Mucosa of gallbladder (tissue), 1 donor: ENCODE measurements at places on chromosomes 2 and 18.

DNA sequence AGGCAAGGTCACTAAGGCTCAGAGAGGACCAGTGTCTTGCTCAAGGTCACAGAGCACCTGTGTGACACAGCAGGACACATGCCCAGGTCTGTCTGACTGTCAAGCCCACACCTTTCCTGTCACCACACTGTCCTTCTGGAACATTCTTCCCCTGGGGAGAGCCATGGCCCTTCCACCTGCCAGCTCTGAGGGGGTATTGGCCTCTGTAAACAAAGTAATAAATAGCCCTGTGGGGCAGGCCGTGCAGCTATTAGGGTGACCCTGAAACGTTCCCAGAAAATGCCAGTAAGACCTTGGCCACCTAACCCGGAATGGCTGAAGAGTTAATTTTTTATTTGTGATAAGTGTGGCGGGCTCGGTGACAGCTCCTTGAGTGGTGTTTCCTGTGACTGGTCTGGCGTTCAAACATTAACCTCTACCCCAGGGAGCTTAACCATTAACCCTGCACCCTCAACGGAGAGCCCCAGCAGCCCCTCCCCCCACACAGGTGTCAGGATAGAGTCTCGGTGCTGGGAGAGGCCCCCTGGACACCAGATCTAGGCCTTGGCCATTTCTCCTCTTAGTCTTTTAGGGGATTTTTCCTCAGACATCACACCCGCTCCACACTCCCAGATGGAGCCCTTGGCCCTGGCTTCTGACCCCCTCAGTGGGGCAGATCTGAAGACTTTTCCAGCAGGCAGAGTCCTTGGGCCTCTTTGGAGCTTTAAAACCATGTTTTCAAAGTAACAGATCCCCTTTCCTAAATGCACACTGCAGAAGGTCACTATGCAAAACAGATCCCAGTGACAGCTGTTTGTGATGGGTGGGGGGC is 36.6 kb downstream of the SCTR start:
- DNase-seq = peak; percentile 85

DNA sequence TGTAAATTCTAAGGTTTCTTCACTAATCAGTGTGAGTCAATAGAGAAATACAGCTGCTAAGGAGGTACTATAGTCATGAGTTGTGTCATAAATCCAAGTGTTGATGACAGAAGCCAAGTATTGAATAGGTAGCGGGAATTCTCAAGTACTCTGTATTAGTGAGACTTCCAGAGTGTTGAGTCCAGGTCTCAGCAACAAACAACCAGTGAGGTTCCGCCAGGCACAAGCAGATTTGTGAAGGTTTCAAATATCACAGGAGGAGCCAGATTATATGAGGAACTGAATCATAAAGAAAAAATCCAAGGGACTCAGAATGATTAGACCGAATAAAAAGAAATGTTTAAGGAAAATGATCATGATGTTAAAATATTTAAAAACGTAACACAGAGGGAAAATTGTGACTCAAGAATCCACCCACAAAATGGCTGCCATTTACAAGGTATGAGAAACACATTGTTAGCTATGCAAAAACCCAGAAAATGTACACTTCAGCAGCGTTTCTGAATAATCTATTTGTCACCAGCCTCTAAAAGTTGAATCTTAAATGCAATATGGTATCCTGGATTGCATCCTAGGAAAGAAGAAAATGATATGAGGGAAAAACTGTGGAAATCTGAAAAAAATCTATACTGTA is 27.3 kb upstream of the EVA1A start:
- no peak for DNase-seq

DNA sequence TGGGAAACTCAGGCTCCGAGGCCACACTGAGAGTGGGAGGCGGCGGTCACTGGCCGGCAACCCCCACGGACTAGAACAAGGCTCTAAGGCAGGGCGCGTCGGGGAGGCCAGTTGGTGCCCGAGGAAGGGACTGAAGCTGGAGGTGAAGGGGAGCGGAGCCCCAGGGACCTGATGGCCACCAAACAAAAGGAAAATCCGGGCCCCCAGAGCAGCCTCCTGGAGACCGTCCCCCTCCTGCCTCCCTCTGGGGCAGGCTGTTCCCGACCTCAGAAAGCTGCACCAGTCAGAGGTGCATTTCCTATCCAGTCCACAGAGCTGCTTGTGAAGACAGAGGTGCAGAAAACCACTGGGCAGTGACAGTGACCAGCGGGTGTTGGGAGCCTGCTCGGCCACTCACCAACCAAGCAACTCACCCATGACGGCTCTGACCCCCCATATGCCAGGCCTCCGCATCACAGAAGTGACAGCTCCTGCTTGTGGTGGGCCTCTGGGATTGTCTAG is 172.7 kb downstream of the TWIST2 start:
- no peak for DNase-seq

DNA sequence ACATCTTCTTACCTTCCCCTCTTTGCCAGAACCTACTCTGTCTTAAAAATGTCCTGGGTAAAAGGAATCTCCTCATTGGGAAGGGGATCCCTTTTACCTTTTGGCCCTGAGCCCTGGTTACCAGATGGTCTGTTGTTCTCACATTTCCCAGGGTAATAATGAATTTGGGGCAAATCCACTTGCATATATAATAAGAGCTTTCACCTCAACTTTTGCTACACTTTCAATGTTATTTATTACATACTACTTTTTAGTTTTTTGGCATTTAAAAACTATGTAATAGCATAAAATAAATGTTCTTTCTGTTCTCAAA is 15.0 kb downstream of the CERS6 start:
- no peak for DNase-seq

- no peak for DNase-seq
Measured at GRCh38 chr2:33559328-33559727, 39.8 kb downstream of the FAM98A start.

DNA sequence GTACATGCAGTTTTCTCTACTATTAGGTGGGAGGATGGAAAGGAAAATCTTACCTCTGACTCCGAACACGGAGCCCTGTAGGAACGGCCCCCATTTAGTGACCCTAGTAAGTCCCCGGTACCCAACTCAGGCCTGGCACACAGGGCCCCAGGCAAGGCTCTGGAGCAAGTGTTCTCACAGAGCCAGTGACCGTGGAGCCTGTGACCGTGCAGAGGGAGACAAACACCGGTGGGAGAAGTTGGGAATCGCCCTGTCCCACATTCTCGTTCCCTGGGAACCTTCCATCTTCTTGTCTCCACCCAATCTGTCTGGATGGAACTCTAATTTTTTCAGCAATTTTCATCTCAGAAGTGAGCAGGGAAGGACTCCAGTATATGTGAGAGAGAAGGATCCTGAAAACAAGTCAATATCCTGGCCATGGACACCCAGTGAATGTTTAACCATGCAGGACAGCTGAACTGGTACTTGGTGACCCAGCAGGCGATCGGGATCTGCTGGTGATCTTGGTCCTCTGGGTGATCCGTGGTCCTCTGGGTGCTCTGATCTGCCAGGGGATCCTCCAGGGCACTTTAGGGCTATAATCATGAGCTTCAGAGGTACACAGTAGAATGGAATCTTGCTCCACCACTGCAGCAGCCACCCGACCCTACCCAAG is 348.6 kb upstream of the ID2 start:
- no peak for DNase-seq
